ENCODE measurements at places on chromosomes 1 and 21.

DNA sequence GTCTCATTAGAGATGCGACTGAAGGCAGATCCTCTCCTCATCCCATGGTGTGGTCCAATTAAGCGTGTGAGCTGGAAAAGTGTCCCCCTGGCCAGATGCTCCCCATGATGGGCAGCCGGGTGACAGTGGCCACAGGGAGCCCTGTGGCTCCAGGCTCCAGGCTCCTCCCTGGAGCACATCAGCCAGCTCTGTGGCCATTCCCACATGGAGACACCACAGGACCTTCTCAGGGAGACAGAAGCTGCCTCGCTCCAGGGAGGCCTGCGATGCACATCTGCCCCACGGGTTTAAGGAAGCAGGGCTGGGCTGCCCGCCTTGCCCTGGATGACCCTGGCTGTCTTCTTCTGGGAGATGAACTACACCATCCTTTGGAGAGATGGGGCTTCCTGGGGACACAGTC lies 99.9 kb upstream of the TLR5 start:
- no peak for DNase-seq

- no peak for DNase-seq
Observed at GRCh38 chr1:185541871-185542301, 192.3 kb upstream of the HMCN1 start.

DNA sequence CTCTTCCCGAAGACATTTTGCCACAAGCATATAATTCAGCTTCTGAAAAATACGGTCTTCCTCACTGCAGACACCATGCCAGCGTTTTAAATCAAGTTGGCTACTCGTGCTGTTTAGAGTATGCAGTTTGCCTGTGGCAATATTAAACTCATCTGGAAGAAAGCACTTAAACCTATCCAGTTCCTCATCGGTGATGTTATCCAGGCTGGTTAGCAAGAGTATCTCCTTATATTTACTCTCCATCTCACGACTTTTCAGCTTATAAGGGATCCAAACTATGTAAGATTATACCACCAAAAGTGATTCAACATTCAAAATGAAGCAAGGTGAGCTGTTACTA lies 9.7 kb upstream of the IFI16 start:
- DNase-seq, result no peak

DNA sequence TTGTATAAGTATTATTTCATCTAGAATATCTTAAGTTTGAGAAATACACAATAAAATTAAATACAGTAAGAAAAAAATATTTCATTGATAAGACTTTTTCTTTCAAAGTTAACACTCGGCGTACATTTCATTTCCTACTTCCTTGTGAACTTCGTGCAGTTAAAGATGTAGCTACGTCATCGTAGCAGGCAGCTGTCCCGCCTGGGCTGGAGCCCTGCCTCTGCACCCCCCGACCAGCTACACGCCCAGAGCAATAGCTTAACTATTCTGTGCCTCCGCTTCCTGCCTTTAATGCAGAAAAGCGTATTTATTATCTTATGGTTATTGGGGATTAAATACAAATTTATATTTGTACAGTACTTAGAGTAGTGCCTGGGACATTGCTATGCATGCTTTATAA lies 53.5 kb downstream of the CLSTN1 start:
- DNase-seq, result no peak

DNA sequence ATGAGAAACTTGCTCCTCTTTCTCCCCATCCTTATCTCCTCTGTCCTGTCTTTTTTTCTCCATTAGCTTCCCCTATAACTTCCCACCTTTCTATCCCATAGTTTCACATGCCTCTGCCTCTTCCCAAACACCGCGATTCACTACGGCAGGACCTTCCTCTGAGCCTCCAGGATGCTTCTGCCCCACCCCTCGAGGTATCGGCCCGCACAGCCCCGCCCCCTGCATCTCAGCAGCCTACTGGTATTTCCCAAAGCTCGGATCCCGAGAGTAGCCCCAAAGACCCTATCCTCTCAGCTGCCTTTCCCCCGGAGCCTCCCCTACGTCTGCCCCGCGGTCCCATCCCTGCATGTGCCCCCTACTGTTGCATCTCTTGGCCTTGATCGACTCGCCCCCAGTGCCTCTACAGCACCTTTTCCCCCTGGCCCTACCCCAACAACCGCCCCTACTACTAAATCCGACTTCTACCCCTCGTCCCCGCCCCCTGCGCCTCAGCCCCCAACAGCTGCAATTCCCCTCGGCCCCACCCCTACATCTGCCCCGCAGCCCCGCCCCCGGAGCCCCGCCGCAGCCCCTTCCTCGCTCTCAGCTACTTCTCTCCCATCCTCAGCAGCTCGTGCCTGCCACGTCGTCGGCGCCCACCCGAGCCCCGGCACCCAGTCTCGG lies 512 bp downstream of the PIAS3 start:
- DNase-seq, result peak; percentile 15

DNA sequence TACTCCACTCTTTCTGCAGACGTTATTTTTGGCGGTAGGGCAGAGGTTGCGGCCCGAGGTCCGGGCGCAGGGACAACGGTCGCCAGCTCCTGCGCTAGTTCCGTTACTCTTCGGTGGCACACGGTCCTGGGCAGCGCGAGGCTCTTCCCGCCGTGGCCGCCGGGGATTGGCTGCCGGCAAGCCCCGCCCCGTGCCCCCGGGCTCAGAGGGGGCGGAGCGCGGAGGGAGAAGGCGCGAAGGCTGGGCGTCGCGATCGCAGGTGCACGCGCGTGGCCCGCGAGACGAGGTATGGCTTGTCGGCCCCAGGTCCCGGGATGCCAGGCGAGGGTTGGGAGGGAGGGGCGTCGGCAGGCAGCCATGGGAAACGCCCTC lies 518 bp upstream of the SHE start:
- no peak for DNase-seq

All from AML-193 (cell line).